Stimulated activated CD4-positive, alpha-beta T cell treated with anti-CD3 and anti-CD28 coated beads, Interleukin-1b, Interleukin-23, amount 100 ng/mL, for 24 hours (primary cell): ENCODE measurements at places on chromosomes 4 and X.

- no peak for DNase-seq
Observed at GRCh38 chr4:3637326-3638016, 105.2 kb upstream of the LRPAP1 start.

GRCh38 chr4:158443731-158444130 lies 78.0 kb upstream of the RXFP1 start:
- no peak for DNase-seq

- no peak for DNase-seq
Observed at GRCh38 chr4:125750828-125751466, 436.2 kb downstream of the FAT4 start.

- DNase-seq: no peak
Observed at GRCh38 chr4:31005037-31005436, 284.9 kb downstream of the PCDH7 start.
